ENCODE measurements at places on chromosomes 12 and 14.

- DNase-seq, result no peak
These were observed 48.9 kb upstream of the EML1 start for GRCh38 chr14:99744199-99744872.

DNA sequence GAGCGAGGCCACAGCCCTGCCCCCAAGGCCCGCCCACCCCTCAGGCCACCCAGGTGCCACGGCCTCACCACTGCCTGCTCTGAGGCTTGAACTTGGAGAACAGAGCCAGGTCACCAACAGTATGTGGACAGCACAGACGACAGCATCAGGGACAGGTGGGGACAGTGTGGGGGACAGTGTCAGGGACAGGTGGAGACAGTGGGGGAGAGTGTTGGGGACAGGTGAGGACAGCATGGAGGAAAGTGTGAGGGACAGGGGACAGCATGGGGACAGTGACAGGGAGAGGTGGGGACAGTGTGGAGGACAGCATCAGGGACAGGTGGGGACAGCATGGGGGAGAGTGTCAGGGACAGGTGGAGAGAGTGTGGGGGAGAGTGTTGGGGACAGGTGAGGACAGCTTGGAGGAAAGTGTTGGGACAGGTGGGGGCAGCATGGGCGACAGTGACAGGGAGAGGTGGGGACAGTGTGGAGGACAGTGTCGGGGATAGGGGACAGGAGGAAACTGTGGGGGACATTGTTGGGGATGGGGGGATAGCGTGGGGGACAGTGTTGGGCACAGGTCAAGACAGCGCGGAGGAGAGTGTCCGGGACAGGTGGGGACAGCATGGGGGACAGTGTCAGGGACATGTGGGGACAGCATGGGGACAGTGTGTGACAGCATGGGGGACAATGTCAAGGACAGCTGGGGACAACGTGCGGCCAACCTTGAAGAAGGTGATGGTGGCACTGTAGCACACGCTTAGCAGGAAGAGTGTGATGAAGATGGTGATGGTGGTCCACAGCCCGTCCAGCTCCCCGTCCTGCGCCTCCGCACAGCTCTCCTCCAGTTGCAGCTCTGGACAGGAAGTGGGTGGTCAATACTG, 114.9 kb downstream of the TMEM121 start:
- DNase-seq, result no peak

DNA sequence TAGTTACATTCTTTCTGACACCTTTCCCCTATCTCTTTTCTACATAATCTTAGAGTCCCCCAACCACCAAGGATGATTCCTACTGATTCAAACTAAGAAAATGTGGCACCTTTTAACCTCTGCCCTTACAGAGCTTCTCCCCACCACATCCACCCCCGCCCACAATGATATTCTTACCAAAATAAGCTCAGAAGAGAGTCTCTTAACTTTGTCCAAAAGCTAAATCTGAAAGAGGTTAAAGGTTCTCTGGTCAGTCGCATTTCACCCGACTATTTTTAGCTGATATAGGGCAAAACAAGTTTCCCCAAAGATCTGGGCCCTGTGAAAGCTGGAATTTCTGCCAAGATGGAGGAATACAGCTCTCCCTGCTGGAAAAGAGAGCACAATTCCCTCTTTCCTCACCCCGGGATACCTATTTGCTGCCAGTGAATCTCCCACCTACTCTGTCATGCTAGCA, 128.6 kb downstream of the ZFP36L1 start:
- DNase-seq, result peak; percentile 23

- no peak for DNase-seq
These were observed 16.8 kb downstream of the RFC5 start for GRCh38 chr12:118033323-118033722.

DNA sequence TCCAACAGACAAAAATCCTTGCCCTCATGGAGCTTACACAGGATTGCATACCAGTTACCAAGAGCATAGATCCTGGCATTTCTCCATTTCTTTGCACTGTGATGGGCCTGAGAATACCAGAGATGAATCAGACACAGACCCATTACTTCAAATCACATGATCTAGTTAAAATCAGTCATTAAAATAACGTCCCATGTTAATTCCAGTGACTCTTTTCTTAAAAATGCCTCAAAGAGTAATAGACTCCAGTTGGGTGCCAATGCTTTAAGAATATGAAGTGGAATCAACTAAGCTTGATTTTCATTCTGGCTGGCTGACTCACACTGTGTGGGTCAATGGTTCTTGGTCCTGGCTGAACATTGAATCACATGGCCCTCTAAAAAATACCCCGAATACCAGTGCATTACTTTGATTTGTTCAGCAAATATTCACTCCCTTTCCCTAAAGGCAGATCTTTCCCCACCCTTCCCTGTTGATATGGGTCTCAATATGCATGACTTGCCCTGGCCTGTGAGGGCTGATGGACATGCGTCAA, 11.0 kb downstream of the ASB2 start:
- no peak for DNase-seq

GRCh38 chr14:89690139-89690538, 264.4 kb downstream of the EFCAB11 start:
- no peak for DNase-seq

- DNase-seq, result no peak
These were observed 6.3 kb downstream of the LRRC74A start for GRCh38 chr14:76832503-76832988.

DNA sequence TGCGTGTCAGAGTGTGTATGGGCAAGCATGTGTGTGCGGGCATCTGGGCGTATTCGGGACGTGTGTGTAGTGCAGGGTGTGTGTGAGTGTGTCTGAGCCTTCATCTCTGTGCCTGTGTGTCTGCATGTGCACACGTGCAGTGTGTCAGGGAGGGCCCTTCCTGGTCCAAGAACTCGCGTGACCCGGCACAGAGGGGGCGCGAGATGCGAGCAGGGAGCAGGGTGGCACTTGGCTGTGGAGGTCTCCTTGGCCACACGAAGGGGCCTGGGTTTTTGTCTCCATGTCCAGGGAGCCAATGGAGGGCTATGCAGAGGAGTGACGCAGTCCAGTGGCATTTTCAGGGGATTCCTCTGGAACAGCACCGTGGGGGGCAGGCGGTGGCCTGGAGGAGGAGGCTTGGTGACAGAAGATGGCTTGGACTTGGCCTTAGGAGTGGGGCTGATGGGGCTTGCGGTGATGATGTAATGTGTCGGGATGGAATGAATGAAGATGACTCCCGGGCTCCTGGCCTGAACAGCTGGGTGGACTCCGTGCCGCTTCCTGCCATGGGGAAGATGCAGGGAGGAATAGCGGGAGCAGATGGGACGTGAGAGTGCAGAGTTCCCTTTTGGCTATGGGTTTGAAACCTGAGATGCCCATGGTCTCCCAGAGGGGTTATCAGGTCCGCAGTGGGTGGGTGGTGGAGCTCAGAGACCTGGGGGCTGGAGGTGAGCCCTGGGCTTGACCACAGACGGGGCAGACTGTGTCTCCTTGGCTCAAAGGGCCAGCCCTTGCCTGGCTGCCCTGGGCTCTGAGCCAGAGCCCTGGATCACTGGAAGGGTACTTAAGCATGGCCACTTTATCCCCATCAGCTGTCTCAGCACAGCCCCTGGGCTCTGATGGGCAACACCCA, 208.3 kb downstream of the PHETA1 start:
- no peak for DNase-seq

- no peak for DNase-seq
These were observed 15.8 kb downstream of the ABCC9 start for GRCh38 chr12:21925296-21925913.

Data from activated CD4-positive, alpha-beta T cell treated with anti-CD3 and anti-CD28 coated beads, Interleukin-2, amount 10 ng/mL, durations not matched to agents 7 days and 5 days (primary cell).